ENCODE measurements at places on chromosomes 1 and 21. TPM values are rescaled to one million over a fixed set of nuclear protein-coding genes. Genes with fewer than 3 reads are reported as not detected.

FCRL1 gene
- total RNA-seq, result 0.23 TPM

SPATA1 gene
- 1.4 TPM for total RNA-seq

IGSF21 gene
- total RNA-seq, result 78.2 TPM

GLMP gene
- total RNA-seq, result 11.5 TPM

RHBG gene
- not detected for total RNA-seq

TBX15 gene
- total RNA-seq, result 0.69 TPM

ZNF593OS gene
- total RNA-seq, result not detected

GBP1 gene
- 0.69 TPM for total RNA-seq

OR10J1 gene
- not detected for total RNA-seq

SRM gene
- 19.1 TPM for total RNA-seq

PTPN22 gene
- 0.92 TPM for total RNA-seq

S100A14 gene
- not detected for total RNA-seq

CELA2B gene
- not detected for total RNA-seq

ARHGAP29 gene
- total RNA-seq, result 25.8 TPM

ANGEL2 gene
- total RNA-seq, result 70.6 TPM

KCNA2 gene
- 14.1 TPM for total RNA-seq

LEFTY1 gene
- 0.69 TPM for total RNA-seq
